Astrocyte (in vitro differentiated cells and primary cell): ENCODE measurements at places on chromosomes 4 and X. TPM values are rescaled to one million over a fixed set of nuclear protein-coding genes. Genes with fewer than 3 reads are reported as not detected.

CYP2U1 gene
- 6.3 and 7.6 TPM in 2 replicates for total RNA-seq

DNA sequence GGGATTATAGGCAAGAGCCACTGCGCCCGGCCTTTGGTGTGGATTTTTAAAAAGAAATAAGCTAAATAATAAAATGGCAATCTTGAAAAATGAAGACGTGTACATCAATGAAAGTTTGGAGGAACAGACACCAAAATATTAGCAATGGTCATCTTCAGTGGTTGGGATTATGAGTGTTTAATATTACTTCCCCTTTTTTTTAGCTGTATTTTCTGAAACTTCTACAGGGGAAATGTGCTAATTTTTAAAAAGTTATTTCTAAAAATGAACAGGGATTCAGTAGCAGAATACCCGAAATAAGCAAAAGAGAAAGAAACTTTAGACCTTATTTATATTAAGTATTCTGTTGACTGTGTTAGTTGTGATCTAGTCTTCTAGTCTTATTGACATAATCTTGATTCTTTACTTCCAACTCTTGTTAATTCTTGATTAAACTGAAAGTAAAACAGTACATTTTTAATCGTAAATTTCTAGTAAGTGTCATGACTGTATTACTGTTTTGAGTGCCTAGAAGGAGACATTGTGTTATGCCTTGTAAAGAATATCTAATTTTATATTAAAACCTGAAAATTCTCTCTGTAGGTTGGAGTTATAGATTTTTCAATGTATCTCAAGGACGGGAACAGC lies 51.3 kb downstream of the RUFY3 start:
- no peak for DNase-seq

DNA sequence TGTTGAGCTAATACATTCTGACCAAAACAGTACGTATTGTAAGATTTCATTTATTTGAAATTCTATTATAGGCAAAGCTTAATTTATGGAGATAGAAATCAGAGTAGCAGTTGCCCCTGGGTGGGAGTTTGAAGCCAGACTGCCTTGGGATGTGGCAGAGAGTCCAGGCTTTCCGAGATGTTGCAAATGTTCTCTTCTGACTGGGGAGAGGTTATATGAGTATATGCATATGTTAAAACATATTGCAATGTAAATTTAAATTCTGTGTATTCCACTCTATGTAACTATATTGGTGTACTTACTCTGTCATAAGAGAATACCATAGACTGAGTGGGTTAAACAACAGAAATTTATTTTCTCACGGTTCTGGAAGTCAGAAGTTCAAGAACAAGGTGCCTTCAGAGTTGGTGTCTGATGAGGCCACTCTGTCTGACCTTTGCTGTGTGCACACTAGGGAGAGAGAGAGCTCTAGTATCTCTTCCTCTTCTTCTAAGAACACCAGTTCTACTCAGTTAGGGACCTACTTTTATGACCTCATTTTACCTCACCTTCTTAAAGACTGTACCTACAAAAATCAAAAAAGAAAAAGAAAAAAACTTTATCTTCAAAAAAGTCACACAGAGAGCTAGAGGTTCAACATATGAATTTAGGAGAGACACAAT lies 299.3 kb upstream of the HS3ST1 start:
- no peak for DNase-seq

GRCh38 chrX:46407036-46407752 lies 138.0 kb downstream of the ZNF674 start:
- DNase-seq: no peak
